ENCODE measurements at places on chromosomes 5 and 9. TPM values are rescaled to one million over a fixed set of nuclear protein-coding genes. Genes with fewer than 3 reads are reported as not detected.
A peak's percentile ranks its signal among the peaks of the same experiment; 100 is the strongest.

GRCh38 chr5:134934202-134934601 is 29.3 kb downstream of the PCBD2 start:
- DNase-seq: no peak
- no peaks in the 10 kb centered on the region for H3K4me1 ChIP-seq
- no peak overlapping the region for H3K4me3 ChIP-seq
- no peak overlapping the region for H3K27ac ChIP-seq

DNA sequence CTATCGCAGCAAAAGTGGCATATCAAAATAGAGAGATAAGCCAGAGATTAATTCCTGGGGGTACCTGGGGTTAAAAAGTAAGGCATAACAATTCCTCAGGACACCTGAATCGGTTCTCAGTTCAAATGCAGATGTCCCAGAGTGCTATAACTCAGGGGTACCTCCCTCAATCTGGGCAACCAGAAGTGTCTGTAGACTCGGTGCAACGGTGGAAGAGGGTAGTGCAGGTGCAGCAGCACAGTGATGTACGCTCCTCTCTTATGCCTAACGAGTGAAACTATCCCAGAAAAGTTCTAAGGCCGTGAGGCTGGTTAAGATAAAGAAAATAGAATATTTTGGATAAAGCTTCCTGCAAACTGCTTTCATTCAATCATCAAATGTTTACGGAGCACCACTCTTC is 7.9 kb upstream of the NR4A3 start:
- H3K4me1 ChIP-seq: peaks cover 5% of the 10 kb centered on the region
- H3K27ac ChIP-seq: no peak overlapping the region
- no peak overlapping the region for H3K4me3 ChIP-seq
- H3K27me3 ChIP-seq: no peaks in the 10 kb centered on the region

GRCh38 chr9:99485459-99485858 is 263.4 kb downstream of the SEC61B start:
- no peak overlapping the region for H3K4me3 ChIP-seq
- H3K36me3 ChIP-seq: no peaks in the 10 kb centered on the region
- DNase-seq: no peak
- no peaks in the 10 kb centered on the region for H3K4me1 ChIP-seq
- no peak overlapping the region for H3K27ac ChIP-seq
- no peaks in the 10 kb centered on the region for H3K27me3 ChIP-seq

DNA sequence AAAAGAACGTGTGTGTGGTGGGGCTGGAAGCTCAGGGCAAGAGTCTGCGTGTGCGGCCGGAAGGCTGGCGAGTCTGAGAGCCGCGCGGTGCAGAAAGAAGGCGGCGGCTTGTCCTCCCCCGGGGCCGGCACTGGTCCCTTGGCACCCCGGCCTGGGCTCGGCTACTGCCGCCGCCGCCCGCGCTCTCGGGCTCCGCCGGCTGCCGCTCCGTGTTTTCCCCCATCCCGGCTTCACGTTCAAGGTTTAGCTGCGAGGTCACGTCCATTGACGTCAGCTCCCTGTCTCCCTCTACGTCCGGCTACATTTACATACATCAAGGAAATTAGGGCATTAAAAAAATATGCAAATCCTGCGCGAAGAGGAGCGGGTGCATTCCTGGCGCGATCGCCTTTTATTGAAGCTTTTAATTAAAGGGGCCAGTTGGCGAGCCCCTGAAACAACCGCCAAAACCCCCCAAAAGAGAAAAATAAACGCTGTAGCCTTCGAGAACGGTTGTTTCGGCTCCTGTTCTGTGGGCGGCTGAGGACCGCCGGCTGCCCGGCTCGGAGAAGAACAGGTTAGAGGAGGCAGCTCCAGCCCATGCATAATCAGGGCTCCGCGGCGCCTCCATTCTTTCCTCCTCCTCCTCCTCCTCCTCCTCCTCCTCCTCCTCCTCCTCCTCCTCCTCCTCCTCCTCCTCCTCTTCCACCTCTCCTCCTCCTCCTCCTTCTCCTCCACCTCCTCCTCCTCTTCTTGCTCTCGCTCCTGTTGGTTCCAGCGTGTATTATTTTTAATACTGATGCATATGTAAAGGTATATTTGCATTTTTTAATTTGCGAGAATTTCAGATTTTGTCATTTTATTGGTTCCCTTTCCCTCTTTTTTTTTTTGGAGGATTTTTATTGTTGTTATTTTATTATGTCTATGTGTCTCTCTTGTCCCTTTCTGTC is 207.0 kb downstream of the MEF2C start:
- no peak overlapping the region for H3K27ac ChIP-seq
- peaks cover 21% of the 10 kb centered on the region for H3K4me1 ChIP-seq
- H3K4me3 ChIP-seq: peak overlapping the region; percentile 34
- peaks cover 68% of the 10 kb centered on the region for H3K27me3 ChIP-seq

DNA sequence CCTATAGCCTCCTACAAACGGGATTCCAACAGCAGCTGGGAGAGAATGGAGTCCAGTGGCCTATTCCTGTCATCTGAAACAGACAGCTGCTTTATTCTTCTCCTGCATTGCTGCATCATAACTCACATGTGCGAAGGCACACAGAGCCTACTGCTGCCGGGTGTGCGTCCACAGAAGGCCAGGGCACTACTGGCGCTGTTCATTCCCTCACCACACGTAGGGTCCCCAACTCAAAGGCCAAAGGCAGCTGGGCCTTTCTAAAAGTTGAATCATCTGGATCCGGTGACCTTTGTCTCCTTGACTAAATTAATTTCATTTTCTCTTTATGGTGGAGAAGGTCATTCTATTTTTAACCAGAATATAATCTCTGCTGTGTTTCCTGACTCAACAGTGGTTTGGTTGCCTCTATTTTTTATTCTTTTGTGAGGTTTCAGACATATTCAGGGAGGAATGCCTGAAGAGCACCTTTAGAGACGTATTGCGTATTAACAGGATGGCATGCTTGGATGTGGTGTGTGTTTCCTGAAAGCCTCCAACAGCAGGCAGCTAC is 10.8 kb upstream of the SPATA24 start:
- H3K4me1 ChIP-seq: peaks cover 11% of the 10 kb centered on the region
- H3K4me3 ChIP-seq: no peak overlapping the region
- no peaks in the 10 kb centered on the region for H3K36me3 ChIP-seq
- no peak for DNase-seq

GRCh38 chr5:110371011-110371724 is 355.3 kb downstream of the TMEM232 start:
- H3K27ac ChIP-seq: no peak overlapping the region
- H3K27me3 ChIP-seq: no peaks in the 10 kb centered on the region
- DNase-seq: no peak
- no peaks in the 10 kb centered on the region for H3K36me3 ChIP-seq
- no peaks in the 10 kb centered on the region for H3K4me1 ChIP-seq

GRCh38 chr9:106828965-106829364 is 34.0 kb upstream of the ZNF462 start:
- H3K4me1 ChIP-seq: no peaks in the 10 kb centered on the region
- H3K27ac ChIP-seq: no peak overlapping the region
- no peak overlapping the region for H3K4me3 ChIP-seq
- no peak for DNase-seq

- H3K4me1 ChIP-seq: peaks cover 22% of the 10 kb centered on the region
- DNase-seq: no peak
- H3K27me3 ChIP-seq: no peaks in the 10 kb centered on the region
- no peak overlapping the region for H3K27ac ChIP-seq
- no peak overlapping the region for H3K4me3 ChIP-seq
- no peaks in the 10 kb centered on the region for H3K36me3 ChIP-seq
These were observed 6.3 kb downstream of the AP3B1 start for GRCh38 chr5:78288246-78288645.

GRCh38 chr5:84058561-84058960 is 326.1 kb downstream of the EDIL3 start:
- H3K4me3 ChIP-seq: no peak overlapping the region
- H3K4me1 ChIP-seq: no peaks in the 10 kb centered on the region
- no peaks in the 10 kb centered on the region for H3K36me3 ChIP-seq
- DNase-seq: no peak
- no peaks in the 10 kb centered on the region for H3K27me3 ChIP-seq

GRCh38 chr5:73460133-73460532 is 11.6 kb upstream of the FOXD1 start:
- H3K27me3 ChIP-seq: peaks cover 14% of the 10 kb centered on the region
- no peak for DNase-seq
- no peak overlapping the region for H3K4me3 ChIP-seq
- H3K27ac ChIP-seq: no peak overlapping the region
- no peaks in the 10 kb centered on the region for H3K36me3 ChIP-seq
- no peaks in the 10 kb centered on the region for H3K4me1 ChIP-seq

DNA sequence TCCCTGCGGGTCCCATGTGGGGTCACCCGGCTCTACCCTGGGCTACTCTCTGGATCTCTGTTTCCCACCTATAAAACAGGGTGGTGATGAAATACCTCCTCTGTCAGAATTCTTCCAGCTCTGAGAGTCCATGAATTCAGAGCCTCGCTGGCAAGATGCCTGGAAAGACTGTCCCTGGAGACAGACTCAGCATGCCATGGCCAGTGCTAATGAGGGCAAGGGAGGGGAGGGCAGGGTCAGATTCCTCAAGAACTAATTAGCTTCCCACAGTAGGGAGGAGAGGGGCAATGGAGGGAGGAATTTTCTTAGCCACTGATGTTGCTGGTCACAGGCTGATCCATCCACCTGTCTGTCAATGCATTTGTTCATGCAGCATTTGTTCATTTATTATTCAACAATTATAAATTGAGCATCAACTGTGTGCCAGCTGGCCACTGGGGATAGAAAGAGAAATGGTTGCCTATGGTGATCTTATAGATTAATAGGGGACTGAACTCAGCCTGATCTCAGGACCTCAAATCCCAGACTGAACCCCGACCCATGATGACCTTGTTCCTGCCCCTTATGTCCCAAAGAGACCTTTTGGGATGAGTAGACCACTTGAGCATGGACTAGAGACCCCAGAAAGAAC is 4.7 kb downstream of the SYNPO start:
- no peaks in the 10 kb centered on the region for H3K36me3 ChIP-seq
- H3K27ac ChIP-seq: no peak overlapping the region
- no peak for DNase-seq
- H3K27me3 ChIP-seq: no peaks in the 10 kb centered on the region
- H3K4me1 ChIP-seq: no peaks in the 10 kb centered on the region

- H3K4me1 ChIP-seq: no peaks in the 10 kb centered on the region
- no peaks in the 10 kb centered on the region for H3K36me3 ChIP-seq
- no peak overlapping the region for H3K4me3 ChIP-seq
- no peaks in the 10 kb centered on the region for H3K27me3 ChIP-seq
These were observed 65.7 kb upstream of the ICE1 start for GRCh38 chr5:5356765-5357164.

DNA sequence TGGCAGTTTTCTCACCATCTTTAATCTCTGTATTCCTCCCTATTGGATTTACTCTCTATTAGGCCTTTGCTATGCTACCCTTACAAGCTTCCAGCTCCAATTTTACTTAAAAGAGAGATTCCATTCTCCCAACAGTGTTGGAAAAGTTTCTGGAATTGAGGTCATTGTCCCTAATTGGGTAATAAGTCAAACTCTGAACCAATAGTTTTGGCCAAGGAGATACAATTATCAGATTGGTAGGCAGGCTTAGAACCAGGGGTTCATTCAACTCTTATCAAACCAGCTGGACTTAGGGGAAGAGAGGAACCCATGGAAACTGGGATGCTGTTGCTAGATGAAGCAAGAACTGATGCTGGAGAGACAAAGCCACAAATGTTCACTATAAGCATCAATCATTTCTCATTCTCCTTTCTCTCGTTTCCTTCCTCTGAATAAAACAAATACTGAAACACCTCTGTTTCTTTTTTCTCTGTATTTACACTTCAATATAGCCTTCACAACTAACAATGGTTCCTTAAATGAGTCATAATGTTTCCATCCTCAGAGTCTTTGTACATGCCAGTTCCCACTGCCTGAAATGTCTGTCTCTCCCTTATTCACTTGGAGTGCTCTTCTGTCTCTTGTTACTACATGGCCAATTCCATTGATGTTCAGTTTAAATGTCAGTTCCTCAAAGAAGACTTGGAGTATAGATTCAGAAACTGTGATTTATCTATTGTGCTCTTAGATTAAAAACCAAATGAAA is 587.3 kb downstream of the GABRG2 start:
- no peaks in the 10 kb centered on the region for H3K36me3 ChIP-seq
- no peaks in the 10 kb centered on the region for H3K4me1 ChIP-seq
- H3K27me3 ChIP-seq: no peaks in the 10 kb centered on the region

DNA sequence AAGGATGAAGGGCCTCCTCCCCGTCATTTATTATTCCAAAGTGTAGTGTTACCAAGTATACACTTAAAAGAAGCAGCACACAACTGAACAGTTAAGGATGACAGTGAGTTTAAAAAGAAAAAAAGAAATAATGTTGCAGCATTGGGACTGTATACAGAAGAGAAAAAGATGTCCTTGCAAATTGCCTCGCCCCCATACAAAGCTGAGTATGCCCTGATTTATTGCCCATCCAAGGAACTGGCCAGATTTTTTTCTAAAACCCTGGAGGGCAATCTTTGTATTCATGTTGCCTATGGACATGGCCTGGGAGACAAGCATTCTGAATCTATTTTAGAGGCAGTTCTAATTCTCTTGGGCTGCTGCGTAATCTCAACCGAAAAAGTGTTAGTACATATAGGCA is 182.7 kb upstream of the NR4A3 start:
- no peak overlapping the region for H3K27ac ChIP-seq
- no peak overlapping the region for H3K4me3 ChIP-seq
- DNase-seq: no peak
- H3K36me3 ChIP-seq: no peaks in the 10 kb centered on the region
- H3K27me3 ChIP-seq: no peaks in the 10 kb centered on the region

- H3K27me3 ChIP-seq: no peaks in the 10 kb centered on the region
- no peaks in the 10 kb centered on the region for H3K36me3 ChIP-seq
- H3K27ac ChIP-seq: no peak overlapping the region
- no peak overlapping the region for H3K4me3 ChIP-seq
- H3K4me1 ChIP-seq: no peaks in the 10 kb centered on the region
These were observed 43.1 kb downstream of the SPATA31D1 start for GRCh38 chr9:82031538-82032280.

GRCh38 chr5:94674490-94675382 is 56.3 kb downstream of the SLF1 start:
- no peak for DNase-seq
- no peaks in the 10 kb centered on the region for H3K27me3 ChIP-seq
- no peaks in the 10 kb centered on the region for H3K36me3 ChIP-seq
- no peaks in the 10 kb centered on the region for H3K4me1 ChIP-seq

DNA sequence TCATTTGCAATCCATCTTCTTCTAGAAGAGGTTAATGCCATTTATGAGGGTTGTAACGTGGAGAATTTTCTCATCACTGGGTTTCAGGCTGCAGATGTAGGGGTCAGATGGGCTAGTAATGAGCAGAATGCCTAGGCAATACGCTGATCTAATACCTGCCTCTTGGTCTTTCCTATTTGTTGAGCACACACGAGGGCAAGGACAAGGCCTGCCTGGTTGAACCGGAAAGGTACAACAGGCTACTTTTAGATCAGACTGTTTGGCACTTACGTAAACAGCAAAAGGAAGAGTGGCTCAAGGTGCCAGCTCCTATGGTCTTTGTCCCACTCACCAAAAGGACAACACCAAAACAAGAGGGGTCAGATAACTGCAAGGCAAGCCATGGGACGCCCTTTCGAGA is 24.0 kb upstream of the GNE start:
- H3K27me3 ChIP-seq: no peaks in the 10 kb centered on the region
- no peaks in the 10 kb centered on the region for H3K4me1 ChIP-seq

ACTL7A gene
- total RNA-seq: not detected

ITGA2 gene
- total RNA-seq: 2.8 TPM

CHSY3 gene
- not detected for total RNA-seq

BTNL3 gene
- total RNA-seq: not detected

OR1J2 gene
- total RNA-seq: not detected

SLC34A3 gene
- not detected for total RNA-seq

Measured in CD8-positive, alpha-beta memory T cell (primary cell).